ENCODE measurements at places on chromosomes 4 and X. TPM values are rescaled to one million over a fixed set of nuclear protein-coding genes. Genes with fewer than 3 reads are reported as not detected.

DNA sequence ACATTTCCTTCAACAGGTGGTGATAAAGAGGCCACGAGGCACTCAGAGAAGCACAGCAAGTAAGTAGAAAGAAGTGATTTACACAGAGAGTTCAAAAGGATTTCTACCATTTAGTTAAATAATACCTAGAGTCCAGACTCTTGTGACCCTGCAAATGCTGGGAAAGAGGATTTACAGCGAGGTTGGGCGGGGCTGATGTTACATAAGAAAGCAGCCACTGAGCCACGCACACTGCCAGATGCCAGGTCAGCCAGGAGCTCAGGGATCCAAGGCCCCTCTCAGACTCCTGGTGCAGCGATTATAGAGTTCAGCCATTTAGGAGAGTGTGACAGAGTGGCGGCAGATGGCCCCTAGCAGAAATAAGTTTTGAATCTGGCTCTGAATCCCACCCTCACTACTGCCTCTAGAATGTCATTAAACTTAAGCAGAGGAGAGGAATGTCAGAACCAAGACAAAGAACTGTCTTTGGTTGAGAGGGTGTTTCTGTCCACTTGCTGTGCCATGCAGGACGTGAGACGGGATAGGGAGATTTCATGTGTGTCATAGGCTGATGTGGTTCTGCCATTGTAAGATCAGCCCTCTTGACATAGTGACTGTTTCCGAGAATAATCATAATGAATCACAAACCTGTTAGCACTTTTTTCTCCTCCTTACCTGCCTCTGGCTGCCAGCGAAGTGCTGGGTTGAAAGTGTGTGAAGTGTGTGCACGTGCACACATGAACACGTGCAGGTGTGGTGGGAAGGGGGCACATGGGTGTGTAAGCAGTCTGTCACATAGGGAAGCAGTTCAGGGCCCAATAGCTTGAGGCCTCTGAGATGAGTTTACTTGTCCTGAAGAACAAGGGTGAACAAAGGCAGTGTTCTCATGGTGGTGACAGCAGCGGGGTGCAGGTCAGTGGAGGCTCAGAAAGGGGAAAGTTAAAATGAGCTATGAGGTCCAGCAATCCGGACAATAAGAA is 50.1 kb downstream of the MFAP3L start:
- ATAC-seq, result no peak

DNA sequence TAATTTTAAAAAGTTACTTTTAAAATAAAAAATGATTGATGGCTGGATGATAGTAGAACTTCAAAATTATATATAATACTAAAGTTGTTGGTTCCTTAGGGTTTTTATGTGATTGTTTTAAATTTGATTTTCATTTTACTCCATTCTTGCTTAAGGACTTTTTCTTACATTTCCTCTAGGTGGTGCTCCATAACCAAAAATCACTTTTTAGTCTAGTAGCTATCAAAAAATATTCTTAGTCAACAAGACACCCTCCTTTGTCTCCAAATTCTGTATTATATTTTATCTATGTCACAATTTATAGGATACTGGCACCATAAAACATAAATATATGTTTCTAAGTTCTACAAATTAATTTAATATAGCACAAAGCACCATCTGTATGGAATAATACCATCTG is 67.2 kb upstream of the BRWD3 start:
- no peak for ATAC-seq

DNA sequence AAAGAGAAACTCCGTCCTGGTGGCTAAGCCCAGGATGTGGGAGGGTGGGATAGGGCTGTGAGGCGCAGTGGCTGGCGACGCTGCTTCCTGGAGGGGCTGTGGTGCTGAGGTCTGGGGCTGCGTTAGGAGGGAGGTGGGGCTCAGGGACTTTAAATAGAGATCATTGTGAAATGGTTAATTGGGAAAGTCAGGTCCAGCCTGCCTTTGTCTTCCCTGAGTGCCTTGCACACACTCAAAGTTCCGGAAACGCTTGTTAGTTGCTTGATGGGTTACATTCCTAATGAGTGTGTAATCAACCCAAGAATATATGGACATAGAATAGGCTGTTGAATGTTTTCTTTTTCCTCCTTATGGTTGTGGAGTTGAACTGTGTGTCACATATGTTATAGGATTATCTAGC is 55.7 kb upstream of the CLDN34 start:
- no peak for ATAC-seq

- ATAC-seq, result no peak
Observed at GRCh38 chr4:34676400-34676799, 1567.9 kb downstream of the ARAP2 start.

DNA sequence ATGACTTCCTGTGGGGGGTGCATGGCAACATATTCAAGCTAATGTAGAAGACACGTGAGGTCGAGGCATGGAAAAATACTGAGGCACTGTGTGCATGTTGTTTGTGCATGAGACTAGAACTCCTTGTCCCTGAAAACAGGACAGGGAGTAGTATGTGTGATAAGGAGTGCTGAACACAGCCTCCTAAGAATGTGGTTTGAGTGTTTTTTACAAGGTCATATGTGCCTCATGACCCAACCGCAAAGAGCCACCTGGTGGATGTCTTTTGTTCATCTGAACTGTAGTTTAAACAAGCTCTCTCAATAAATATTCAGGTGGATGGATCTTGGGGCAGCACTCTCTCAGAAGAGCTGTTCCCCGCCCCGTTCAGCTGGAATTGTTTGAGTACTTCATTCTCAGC is 226.6 kb downstream of the NLGN4X start:
- no peak for ATAC-seq

Gene SSX1
- not detected for total RNA-seq

Gene SSX2B
- total RNA-seq, result not detected

DNA sequence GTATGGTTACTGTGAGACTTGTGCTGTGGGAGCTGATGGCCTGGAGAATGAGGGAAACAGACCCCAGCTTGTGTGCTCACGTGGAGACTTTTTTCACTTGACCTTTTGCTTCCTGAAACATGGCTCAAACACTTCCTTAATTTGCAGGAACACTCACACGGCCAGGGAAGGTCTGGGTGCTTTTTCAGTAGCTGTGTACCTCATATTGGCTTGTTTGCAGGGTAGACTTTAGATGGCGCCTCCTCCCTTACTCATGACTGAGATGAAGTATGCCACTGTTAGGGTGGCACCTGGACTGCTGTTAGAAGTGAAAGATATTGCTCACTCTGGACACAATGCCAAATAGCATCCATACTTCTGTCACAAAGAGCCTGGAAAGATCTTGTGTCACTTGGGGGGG is 75.7 kb upstream of the WDR1 start:
- ATAC-seq, result no peak

Gene P2RY4
- 0.50 TPM for total RNA-seq

GRCh38 chrX:110415440-110416170 is 57.0 kb downstream of the RTL9 start:
- no peak for ATAC-seq

Gene FBXO8
- total RNA-seq, result 62.9 TPM

- no peak for ATAC-seq
Observed at GRCh38 chr4:158290912-158291311, 80.6 kb downstream of the TMEM144 start.

DNA sequence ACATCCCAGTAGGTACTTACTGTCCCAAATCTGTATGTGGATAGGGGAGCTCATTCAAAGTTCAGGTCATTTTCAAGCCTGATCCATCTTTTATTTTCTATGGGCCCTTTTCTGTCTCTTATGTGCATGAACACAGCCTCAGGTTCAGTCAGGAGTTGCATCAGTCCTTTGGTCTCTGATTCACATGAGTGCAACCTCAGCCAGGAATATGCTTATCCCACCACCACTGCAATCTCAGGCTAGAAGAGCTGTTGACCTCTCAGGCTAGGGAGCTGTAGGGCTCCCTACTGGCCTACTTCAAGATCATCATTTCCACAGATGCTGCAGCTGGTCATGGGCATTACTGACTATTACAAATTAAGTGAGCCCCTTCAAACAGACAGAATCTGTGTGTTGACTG is 27.2 kb downstream of the AASDH start:
- no peak for ATAC-seq

DNA sequence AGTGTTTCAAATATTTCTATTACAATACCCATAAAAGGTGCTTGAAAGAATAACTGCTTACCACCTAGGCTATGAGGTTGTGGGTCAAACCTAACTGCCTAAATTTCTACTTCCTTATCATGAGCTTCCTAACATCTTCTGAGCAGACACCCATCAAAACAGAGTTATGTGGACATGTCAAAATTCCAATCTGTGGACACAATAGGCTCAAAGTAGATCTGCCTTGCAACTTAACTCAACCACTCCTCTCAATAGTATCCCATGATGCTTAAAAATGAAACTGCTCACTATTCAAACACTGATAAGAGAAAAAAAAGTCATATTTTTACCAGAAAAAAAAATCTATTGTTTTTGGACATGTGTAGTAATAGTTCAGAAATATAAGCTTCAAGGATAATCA is 462.7 kb downstream of the INPP4B start:
- no peak for ATAC-seq

Gene FAM184B
- under 0.01 TPM for total RNA-seq

- ATAC-seq, result no peak
Observed at GRCh38 chr4:88646528-88647280, 50.9 kb downstream of the NAP1L5 start.

Data from gastroesophageal sphincter (tissue), 4 donors.